GM04503 (cell line): ENCODE measurements at places on chromosomes 7 and 10.

DNA sequence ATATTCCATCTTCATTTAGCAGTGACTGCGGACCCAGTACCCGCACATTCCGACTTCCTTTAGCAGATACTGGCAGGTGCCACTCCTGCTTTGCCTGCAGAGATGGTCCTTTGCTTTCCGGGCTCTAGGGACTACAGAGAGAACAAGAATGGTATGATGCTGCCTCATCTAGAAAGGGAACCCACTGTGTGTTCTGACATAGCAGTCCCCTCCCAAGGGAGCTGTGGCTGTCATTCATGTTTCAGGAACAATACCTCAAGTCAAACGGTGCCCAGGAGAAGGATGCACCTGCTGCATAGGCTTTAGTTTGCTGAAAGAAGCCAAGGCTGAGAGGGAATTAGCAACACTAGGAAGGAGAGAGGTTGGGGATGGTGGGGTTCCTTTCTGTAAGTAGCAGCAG is 15.9 kb upstream of the TMEM72 start:
- DNase-seq = no peak

GRCh38 chr7:13541326-13541725 is 448.1 kb downstream of the ETV1 start:
- DNase-seq = no peak

DNA sequence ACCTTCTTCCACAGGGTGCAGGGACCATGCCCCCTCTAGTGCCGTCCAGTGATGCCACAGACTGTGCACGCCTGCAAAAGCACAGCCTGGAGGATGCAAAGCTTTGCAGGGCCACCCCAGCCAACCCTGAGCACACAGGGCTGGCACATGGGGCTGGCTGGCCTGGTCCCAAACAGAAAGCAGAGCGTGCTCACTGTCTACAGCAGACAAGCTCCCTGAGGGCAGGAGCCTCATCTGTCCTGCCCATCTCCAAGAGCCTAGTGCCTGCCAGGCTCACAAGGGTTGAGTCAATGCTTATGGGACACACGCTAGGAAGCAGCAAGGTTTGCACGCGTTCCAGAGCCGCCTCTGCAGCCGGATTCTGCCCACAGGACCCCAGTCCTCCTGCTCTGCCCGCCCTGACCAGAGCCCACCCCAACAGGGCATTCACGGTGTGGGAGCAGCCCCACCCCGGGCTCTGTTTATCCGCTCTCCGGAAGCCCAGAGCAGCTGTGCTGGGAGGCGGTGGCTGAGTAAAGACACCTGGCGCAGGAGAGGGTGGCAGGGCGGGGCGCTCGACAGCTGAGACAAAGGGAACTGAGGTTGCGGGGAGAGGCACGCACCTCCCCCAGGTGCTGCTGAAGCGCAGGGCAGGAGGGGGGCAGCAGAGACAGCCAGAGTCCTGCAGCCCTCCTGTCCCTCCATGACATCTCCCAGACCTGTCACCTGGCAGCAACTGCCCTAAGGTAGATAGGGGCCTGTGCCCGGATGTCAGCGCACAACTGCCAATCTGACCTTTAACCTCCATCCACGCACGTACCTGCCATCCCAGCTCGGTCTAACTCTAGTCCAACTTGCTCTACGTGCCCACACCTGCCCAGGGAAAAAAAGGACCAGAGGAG is 4.3 kb downstream of the KCNH2 start:
- DNase-seq = no peak

DNA sequence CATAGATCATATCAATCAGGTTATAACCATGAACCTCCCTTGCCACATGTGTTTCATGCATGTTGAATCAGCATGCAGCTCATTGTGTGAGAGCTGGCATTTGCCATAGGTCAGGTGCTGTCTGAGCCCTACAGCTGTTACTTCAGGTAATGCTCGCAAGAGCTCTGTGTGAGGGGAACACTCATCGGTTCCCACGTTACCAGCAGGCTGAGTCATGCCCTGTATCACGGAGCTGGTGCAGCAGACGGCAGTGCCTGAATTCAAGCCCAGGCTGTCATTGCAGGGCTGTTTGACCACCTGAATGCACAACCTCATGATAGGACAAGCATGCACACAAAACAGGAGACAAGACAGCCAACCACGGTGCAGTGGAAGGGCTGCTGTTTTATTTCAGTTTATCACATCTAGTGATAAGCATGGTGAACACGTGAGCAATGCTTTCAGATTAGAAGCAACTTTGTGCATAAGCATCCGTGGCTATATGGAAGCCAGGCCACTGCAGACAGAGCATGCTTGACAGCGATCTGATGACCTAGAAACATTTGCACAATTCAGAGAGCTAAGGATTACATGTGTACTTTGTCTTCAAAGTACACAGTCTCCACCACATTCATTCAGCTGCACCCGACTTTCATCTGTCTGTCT is 56.4 kb upstream of the PFKP start:
- DNase-seq = no peak

GRCh38 chr10:89369156-89370105 is 8.4 kb upstream of the IFIT1B start:
- no peak for DNase-seq

GRCh38 chr10:62748386-62748785 is 56.1 kb upstream of the ADO start:
- no peak for DNase-seq

DNA sequence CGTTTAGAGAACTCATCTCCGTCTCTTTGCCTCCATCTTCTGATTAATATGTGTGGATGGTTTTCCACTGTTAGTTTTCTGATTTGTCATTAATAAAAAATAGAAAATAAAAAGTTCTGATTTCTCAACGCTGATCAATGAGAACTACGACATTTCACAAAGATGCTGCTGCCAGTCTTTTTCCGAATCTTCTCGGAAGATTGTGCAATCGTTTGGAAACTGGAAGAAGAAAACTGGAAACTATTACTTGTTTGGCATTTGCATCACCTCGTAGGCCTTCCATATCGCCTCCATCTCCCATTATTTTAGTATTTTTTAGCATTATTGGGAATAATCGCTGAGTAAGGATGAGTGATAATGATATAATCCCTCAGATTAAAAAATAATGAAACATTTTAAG is 123.2 kb upstream of the KLF6 start:
- DNase-seq = no peak

DNA sequence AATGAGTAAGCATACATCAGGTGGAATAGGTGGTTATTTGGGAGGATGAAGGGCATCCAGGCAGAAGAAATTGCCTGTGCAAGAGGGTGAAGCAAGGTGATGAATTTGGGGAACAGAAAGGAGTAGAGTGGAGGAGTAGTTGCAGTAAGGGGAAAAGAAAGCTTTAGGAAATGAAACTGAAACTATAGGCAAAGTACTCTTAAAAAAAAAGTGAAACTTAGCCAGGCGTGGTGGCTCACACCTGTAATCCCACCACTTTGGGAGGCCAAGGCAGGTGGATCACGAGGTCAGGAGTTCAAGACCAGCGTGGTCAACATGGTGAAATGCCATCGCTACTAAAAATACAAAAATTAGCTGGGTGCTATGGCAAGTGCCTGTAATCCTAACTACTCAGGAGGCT is 17.6 kb downstream of the NUP205 start:
- no peak for DNase-seq
